ENCODE measurements at places on chromosomes 1 and 21.

DNA sequence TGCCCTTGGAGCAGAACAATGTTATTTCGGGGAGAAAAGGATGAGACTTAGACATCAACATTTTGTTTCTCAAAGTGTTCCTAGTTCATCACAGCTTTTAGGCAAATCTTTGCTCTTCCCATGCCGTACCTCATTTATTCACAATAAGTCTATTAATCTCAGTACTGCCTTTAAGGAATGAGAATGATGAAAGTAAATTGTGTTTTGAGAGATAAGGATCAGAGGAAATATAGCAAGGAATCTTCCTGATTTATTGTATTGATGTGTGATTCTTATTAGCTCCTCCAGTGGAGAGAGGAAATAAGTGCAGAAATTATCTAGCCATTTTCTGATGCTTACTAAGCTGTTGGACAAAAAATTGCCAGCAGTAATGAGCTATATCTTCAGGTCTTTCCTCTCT is 2.0 kb downstream of the POLR3C start:
- no peak for DNase-seq

- DNase-seq, result no peak
These were observed 115.4 kb upstream of the NEGR1 start for GRCh38 chr1:72397786-72398185.

DNA sequence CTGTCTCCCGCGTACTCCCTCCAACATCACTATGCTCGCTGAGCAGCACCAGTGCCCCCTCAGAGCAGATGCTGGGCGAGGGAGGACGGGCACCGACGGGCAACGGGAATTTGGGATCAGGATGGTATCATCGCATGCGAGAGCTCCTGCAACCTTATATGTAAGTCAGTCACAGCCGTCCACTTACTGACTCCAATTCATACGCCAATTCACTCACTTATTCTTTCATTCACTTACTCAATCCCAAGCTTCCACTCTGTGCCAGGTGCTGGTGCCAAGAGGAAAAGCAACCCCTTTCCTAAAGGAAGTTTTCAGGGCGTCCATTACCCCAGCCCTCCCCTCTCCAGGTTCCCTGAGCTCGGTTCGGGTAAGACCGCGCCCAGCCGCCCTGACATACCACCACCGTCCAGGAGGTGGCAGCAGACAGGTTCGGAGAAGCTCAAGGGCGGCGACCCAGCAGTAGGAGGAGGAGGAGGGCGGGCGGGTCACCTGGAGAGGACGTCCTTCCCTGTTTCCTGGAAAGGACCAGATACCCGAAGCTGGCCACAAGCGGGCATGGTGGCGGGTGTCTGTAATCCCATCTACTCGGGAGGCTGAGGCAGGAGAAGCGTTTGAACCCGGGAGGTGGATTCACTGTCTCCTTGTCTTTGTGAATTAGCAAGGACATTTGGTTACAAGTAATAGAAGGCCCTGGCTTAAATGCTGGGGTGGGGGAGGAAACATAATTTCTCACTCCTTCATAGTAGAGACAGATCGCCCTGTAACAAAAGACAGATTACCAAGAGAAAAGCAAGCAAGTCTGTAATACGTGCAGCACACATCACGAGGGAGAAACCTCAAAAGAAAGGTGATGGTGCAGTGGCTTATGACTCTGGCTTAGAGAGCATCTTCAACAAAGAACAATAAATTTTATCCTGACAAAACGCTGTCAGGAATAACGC is 7.6 kb upstream of the IL22RA1 start:
- DNase-seq, result peak; percentile 82

GRCh38 chr1:165496501-165496900 is 47.3 kb upstream of the LRRC52 start:
- no peak for DNase-seq
